ENCODE measurements at places on chromosomes 7 and 10. TPM values are rescaled to one million over a fixed set of nuclear protein-coding genes. Genes with fewer than 3 reads are reported as not detected.

DNA sequence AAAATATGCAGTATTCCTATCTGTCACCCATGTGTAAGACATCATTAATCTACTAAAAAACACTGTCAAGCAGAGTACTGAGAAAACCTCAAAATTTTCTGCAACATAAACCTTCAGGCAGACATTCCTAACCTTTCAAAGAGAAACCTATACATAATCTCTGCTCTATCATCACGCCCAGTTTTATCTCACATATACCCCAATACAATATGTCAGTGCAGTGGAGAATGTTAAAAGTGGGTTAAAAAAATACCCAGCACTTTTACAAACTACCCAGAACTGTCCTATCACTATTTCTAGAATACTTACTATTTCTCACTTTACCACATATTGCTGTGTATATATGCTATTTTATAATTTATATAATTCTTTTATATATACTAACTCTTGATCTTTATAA, 922.0 kb upstream of the SORCS1 start:
- H3K27ac ChIP-seq = no peak overlapping the region
- no peak for DNase-seq
- no peak overlapping the region for H3K4me3 ChIP-seq
- H3K36me3 ChIP-seq = no peaks in the 10 kb centered on the region
- H3K4me1 ChIP-seq = no peaks in the 10 kb centered on the region
- no peaks in the 10 kb centered on the region for H3K27me3 ChIP-seq

- no peak overlapping the region for H3K4me3 ChIP-seq
- no peak overlapping the region for H3K27ac ChIP-seq
- H3K36me3 ChIP-seq = no peaks in the 10 kb centered on the region
- DNase-seq = no peak
- H3K4me1 ChIP-seq = peaks cover 6% of the 10 kb centered on the region
- no peaks in the 10 kb centered on the region for H3K27me3 ChIP-seq
These were observed 17.8 kb downstream of the USP6NL start for GRCh38 chr10:11593612-11594011.

SPDYE6 gene
- not detected for total RNA-seq

OR6B1 gene
- not detected for total RNA-seq

KBTBD2 gene
- total RNA-seq = 25.6 TPM

DNA sequence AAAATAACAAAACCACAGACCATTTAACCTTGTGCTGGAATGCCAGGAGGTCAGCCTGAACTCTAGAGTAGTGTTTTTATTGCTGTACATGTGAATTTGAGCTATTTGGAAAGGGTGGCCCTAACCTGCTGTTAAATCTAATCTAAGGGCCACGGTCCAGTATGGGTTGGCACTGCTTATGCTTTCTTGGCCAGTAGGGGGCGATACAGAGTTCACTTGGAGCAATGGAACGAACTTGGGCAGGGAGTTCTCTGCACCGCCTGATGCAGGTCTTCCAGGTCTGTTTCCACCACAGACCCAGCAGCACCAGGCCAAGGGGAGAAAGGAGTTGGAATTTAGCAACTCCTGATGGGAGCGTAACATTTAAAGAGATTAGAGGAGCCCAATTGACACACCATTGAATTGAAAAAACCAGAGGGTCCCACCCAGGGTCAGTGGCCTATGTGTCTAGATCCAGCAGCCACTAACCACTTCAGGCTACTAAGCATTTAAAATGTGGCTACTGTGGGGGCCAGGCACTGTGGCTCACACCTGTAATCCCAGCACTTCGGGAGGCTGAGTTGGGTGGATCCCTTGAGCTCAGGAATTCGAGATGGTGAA, 75.7 kb upstream of the EFCAB10 start:
- no peak overlapping the region for H3K4me3 ChIP-seq
- H3K4me1 ChIP-seq = peaks cover 2% of the 10 kb centered on the region
- no peak overlapping the region for H3K27ac ChIP-seq
- H3K36me3 ChIP-seq = peaks cover 19% of the 10 kb centered on the region

- H3K4me3 ChIP-seq = no peak overlapping the region
- peaks cover 56% of the 10 kb centered on the region for H3K4me1 ChIP-seq
- DNase-seq = no peak
These were observed 58.4 kb downstream of the MKI67 start for GRCh38 chr10:128067691-128068397.

- H3K4me1 ChIP-seq = peaks cover 6% of the 10 kb centered on the region
- no peak overlapping the region for H3K4me3 ChIP-seq
- peaks cover 11% of the 10 kb centered on the region for H3K27me3 ChIP-seq
- DNase-seq = no peak
- H3K36me3 ChIP-seq = no peaks in the 10 kb centered on the region
These were observed 43.5 kb downstream of the STRA8 start for GRCh38 chr7:135277161-135277560.

GRCh38 chr10:25390733-25391132, 215.9 kb downstream of the GPR158 start:
- H3K4me3 ChIP-seq = no peak overlapping the region
- no peak overlapping the region for H3K27ac ChIP-seq
- no peaks in the 10 kb centered on the region for H3K36me3 ChIP-seq
- H3K27me3 ChIP-seq = no peaks in the 10 kb centered on the region
- no peak for DNase-seq

- DNase-seq = no peak
- no peaks in the 10 kb centered on the region for H3K27me3 ChIP-seq
- peak overlapping the region; percentile 92 for H3K27ac ChIP-seq
- H3K4me3 ChIP-seq = peak overlapping the region; percentile 52
These were observed 7.6 kb upstream of the ASCC1 start for GRCh38 chr10:72223743-72224101.

GRCh38 chr10:22620140-22620857, 94.1 kb downstream of the PIP4K2A start:
- DNase-seq = peak; percentile 56
- H3K36me3 ChIP-seq = peaks cover 14% of the 10 kb centered on the region
- H3K27ac ChIP-seq = peak overlapping the region; percentile 78
- H3K4me3 ChIP-seq = no peak overlapping the region

DNA sequence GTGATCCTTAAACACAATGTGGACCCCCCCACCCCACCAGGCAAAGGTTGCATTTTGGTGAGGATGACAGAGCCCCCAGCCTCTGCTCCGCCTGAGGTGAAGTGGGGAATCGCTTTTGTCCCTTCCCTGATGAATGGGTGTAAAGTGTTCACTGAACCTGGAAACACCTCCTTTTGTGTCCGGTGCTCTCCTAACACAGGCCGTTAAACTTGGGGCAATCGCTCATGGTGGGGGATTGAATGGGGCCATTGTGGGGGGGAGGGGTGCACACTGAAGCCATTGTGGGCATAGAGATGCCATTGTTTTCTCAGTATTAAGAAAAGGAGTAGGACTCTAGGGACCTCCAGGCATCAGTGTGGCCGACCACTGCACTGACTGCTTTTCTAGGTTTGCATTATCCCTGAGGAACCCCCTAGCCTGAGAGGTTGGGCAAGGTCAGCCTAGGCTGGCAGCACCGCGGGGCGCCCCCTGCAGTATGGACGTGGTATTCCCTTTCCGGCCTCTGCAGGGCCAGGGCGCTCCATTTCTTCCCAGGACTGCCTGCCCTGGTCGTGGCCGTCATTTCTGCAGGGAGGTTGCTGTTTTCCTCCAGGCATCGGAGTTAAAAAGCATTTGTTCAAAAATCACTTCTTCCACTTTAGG, 158.3 kb downstream of the TCF7L2 start:
- no peaks in the 10 kb centered on the region for H3K36me3 ChIP-seq
- no peak overlapping the region for H3K27ac ChIP-seq
- peaks cover 3% of the 10 kb centered on the region for H3K27me3 ChIP-seq
- peak; percentile 63 for DNase-seq
- H3K4me3 ChIP-seq = no peak overlapping the region

DNA sequence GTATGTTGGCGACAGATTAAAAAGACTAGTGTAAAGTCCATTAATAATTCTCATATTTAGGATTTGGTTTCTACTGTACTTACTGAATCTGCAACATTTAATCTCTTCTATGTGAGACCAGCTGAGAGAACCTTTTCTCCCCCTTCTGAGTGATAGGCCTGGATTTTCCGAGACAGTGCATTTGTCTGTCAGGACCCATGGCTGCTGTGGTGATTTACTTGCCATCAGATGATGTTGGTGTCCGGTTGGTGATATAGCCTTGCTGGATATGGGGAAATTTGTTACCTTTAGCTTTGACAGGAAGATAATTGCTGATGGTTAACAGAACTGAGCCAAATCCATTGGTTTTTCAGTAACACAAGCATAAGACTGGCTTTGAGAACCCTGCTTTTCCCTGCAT, 517.2 kb downstream of the LRMDA start:
- no peaks in the 10 kb centered on the region for H3K4me1 ChIP-seq
- H3K4me3 ChIP-seq = no peak overlapping the region
- H3K27ac ChIP-seq = no peak overlapping the region
- no peak for DNase-seq
- no peaks in the 10 kb centered on the region for H3K36me3 ChIP-seq

CFAP69 gene
- total RNA-seq = 0.25 TPM

ENTPD1 gene
- 0.37 TPM for total RNA-seq

DNA sequence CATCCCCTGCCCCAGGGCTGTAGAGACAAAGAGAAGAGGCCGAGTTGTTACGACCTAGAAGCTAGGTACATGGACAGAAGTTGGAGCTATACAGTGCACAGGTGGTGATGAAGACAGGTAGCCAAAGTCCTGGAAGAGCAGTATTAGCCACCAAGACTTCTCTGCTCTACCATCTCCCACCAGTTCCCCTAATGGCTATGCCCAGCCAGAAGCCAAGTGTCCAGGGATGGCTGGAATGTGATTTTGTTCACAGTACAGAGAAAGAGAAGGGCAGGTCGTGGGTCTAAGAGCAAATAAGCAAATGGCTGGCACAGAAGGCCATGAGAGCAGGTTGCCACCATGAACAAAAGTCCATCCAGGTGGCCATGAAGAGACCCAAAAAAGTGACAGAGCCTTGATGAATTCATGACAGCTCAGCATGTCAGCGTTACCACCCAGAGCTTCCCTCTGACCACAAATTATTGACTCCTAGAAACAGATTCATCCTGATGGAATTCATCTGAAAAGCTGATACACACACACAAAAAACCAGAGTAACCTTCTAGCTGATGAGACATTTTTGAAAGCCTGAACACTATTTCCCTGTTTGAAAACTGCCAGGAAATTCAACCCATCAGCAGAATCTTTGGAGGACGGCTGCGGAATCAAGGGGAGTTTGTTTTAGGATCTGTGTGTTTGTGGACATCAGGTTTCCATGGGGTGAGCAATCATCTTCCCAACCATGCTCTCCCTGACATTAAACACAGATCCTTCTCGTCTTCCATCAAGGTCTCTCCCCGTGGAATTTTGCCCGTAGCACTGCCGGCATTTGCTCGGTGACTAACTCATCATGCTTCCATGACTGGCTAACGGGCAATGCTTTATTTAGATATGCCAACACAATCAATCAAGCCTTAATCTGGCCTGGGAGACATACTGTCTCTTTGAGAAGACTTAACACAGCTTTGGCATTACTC, 906.7 kb upstream of the AUTS2 start:
- H3K27me3 ChIP-seq = no peaks in the 10 kb centered on the region
- H3K36me3 ChIP-seq = no peaks in the 10 kb centered on the region
- H3K4me1 ChIP-seq = no peaks in the 10 kb centered on the region
- no peak overlapping the region for H3K27ac ChIP-seq

DNA sequence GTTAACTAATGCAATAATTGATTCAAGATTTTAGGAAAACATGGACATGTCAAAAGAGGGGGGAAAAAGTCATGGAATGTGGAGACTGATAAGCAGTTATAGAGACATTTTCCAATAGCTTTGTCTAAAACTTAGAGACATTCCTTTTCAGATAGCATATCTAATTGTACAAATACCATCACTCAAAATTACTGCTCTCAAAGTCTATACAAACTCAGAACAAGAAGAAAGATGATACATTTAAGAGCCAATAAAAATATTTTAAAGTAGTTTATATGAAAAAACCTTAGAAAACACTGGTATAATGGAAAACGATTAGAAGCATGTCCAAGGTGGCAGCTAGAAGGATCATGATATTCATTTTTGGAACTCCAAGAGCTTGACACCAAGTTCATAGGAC, 146.5 kb downstream of the DOCK4 start:
- no peak overlapping the region for H3K4me3 ChIP-seq
- H3K27me3 ChIP-seq = no peaks in the 10 kb centered on the region
- no peak for DNase-seq
- H3K27ac ChIP-seq = no peak overlapping the region
- no peaks in the 10 kb centered on the region for H3K36me3 ChIP-seq

TRPV5 gene
- total RNA-seq = not detected

- peaks cover 16% of the 10 kb centered on the region for H3K4me1 ChIP-seq
- no peaks in the 10 kb centered on the region for H3K36me3 ChIP-seq
- no peak overlapping the region for H3K27ac ChIP-seq
- DNase-seq = no peak
These were observed 12.6 kb downstream of the NEURL1 start for GRCh38 chr10:103506061-103506460.

PON1 gene
- not detected for total RNA-seq

DNA sequence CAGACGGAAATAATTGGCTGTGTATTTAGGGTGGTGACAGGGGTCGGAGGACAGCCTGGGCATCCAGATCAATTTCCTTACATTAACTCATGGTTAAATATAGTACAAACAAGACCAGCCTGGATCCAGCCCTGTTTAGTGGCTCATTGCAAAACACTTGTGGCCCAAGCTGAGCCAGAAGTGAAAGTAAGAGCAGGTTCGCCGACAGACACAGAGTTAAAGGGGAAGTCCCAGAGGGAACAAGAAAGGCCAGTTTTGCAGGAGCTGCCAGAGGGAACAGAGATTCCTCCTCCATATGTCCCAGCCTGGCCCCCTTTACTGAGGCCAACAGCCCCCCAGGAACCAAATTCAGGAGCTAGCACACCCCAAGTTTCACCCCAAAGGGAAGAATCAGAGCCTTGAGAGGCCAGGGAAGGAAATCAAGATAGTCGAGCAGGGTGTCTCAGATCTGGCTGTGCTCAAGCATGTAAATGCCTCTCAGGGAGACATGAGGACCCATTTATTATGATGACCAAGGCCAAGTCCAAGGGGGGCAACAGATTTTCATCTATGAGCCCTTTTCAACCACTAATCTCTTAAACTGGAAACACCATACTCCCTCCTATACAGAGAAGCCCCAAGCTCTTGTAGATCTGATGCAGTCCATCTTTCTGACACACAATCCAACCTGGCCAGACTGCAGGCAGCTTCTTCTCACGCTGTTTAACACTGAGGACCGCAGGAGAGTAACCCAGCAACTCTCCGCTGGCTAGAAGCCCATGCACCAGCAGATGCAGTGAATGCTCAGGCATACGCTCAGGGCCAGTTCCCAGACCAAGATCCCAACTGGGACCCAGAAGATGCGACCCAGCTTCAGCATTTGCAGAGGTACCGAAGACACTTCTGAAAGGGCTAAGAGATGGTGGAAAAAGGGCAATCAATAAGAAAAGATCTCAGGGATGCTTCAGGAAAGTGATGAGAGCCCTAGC, 15.9 kb upstream of the ADCK2 start:
- peak; percentile 63 for DNase-seq
- H3K27me3 ChIP-seq = peaks cover 11% of the 10 kb centered on the region
- H3K4me1 ChIP-seq = peaks cover 14% of the 10 kb centered on the region
- peak overlapping the region; percentile 34 for H3K4me3 ChIP-seq
- no peak overlapping the region for H3K27ac ChIP-seq

- H3K27ac ChIP-seq = no peak overlapping the region
- no peaks in the 10 kb centered on the region for H3K36me3 ChIP-seq
- no peak overlapping the region for H3K4me3 ChIP-seq
- no peak for DNase-seq
- H3K4me1 ChIP-seq = no peaks in the 10 kb centered on the region
- no peaks in the 10 kb centered on the region for H3K27me3 ChIP-seq
These were observed 285.4 kb upstream of the GLI3 start for GRCh38 chr7:42522227-42522991.

- peaks cover under 1% of the 10 kb centered on the region for H3K36me3 ChIP-seq
- H3K27me3 ChIP-seq = no peaks in the 10 kb centered on the region
- no peak overlapping the region for H3K4me3 ChIP-seq
- DNase-seq = no peak
These were observed 98.5 kb downstream of the PHTF2 start for GRCh38 chr7:77897004-77897547.

GRCh38 chr10:65328486-65328885, 1597.3 kb upstream of the LRRTM3 start:
- H3K36me3 ChIP-seq = no peaks in the 10 kb centered on the region
- H3K27me3 ChIP-seq = no peaks in the 10 kb centered on the region
- no peak overlapping the region for H3K4me3 ChIP-seq
- H3K4me1 ChIP-seq = no peaks in the 10 kb centered on the region
